ENCODE measurements at places on chromosomes 4 and X. TPM values are rescaled to one million over a fixed set of nuclear protein-coding genes. Genes with fewer than 3 reads are reported as not detected.
A peak's percentile ranks its signal among the peaks of the same experiment; 100 is the strongest.

GRCh38 chrX:110531873-110532580 lies 173.4 kb downstream of the RTL9 start:
- no peak for DNase-seq

DNA sequence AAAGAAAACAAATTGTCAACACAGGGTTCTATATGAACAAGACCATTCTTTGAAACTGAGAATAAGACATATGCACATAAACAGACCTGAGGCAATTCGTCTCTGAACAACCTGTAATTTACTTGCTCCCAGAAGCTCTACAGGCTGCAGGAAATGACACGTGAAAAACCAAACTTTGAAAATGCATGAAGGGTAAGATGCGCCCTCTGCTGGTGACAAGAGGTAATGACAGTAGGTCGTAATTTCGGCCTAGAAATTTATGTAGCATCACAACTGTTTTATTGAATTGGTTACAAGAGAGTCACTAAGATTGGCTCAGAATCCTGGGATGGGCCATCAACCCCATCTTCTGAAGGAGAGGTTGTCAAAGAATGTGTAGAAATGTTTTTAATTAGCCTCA lies 276.5 kb downstream of the PPP4R3C start:
- no peak for DNase-seq

RAB33A gene
- 0.87 TPM for total RNA-seq

MAGEA4 gene
- total RNA-seq, result not detected

DNA sequence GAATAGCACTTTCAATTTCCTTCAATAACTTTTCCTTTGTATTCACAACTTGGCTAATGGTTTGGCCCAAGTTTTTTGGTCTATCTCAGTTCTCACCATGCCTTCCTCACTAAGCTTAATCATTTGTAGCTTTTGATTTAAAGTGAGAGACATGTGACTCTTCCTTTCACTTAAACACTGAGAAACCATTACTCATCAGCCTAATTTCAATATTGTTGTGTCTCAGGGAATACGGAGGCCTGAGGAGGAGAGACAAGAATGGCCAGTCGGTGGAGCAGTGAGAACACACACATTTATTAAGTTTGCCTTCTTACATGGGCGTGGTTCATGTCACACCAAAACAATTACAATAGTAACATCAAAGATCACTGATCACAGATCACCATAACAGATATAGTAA lies 56.7 kb downstream of the TSPAN5 start:
- no peak for DNase-seq

UGT2B10 gene
- total RNA-seq, result not detected

- no peak for DNase-seq
Measured at GRCh38 chr4:138831948-138832347, 183.6 kb upstream of the NOCT start.

GRCh38 chr4:76723373-76723772 lies 174.6 kb downstream of the SOWAHB start:
- no peak for DNase-seq

DNA sequence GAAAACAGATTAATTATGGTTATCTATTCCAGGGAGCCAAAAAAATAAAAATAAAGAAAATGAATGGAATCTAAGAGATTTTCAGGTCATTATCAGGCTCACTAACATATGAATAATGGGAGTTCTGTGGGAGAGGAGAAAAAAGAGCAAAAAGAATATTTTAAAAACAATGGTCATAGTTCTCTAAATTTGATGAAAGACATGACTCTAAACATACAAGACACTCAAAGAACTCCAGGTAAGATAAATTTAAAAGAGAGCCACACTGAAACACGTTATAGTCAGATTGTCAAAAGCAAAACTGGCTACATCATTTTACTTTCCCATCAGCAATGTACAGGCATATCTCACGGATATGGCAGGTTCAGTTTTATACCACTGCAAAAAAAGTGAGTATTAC lies 520.0 kb downstream of the ANKRD50 start:
- no peak for DNase-seq

CSAG2 gene
- total RNA-seq, result not detected

DNA sequence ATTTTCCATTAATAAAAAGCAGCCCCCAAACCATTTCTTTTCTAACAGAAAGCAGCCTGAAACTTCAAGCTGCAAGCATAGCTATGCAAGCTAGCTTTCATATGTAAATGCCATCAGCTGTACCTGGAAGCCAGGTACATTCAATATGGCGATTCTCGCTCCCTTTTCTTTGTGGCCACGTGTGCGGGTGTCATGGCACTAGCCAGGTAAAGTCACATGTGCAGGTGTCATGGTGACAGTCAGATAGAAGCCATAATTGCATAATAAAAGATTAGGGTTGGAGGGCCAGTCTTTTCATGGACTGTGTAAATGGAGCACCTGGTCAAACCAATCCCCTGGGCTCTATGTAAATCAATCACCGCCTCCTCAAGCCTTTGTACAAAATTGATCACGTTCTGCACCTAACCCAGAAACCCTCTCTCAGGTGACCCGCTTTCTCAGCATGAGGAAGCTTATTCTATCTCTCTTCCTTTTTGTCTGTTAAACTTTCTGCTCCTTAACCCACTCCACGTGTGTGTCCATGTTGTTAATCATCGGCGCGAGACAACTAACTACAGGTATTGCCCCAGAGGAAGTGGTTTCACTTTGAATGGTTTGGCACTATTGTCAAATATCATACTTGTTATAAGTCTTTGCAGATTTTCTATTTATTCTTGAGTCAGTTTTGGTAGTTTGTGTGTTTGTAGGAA lies 18.0 kb upstream of the RHOXF2 start:
- no peak for DNase-seq

SYNPO2 gene
- 2.2 TPM for total RNA-seq

F8A2 gene
- total RNA-seq, result not detected

DNA sequence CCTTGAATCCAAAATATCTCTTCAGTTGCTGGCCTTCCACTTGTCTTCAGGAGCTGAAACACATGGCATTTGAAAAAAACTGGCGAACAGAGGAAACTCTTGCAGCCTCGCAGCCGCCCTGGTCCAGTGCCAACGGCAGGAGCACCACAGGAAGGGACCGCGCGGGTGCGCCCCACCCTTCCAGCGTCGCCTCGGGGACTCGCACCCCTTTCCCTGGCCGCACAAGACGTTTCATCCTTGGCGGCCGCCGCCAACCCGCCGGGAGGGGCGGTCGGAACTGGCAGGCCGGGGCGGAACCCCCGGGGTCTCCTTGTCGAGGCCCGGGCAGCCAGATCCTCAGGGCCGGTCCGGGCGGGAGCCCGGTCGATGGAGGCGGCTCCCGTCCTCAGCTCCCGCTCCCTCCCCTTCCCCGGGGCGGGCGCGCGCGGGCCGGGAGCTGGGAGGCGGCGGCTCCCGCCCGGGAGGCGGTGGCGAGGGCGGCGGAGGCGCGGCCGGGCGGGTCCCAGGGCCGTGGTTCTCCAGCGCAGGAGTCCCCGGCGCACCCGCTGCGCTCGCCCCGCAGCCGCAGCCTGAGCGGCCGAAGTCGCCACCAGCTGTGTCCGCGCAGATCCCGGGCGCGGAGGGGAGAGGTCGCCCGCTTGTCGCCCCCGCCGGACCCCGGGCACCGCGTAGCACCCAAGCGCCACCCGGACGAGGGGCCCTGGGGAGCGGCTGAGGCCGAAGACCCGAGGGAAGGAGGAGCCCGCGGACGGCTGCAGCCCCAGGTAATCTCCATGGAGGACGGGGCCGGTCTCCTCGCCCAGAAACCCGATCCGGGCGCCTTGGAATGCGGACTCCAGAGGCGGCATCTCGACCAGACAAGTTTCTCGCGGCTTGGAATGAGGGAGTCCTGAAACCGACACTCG lies 886 bp upstream of the NDST3 start:
- peak; percentile 40 for DNase-seq

GRCh38 chr4:138740816-138741745 lies 274.5 kb upstream of the NOCT start:
- no peak for DNase-seq

DNA sequence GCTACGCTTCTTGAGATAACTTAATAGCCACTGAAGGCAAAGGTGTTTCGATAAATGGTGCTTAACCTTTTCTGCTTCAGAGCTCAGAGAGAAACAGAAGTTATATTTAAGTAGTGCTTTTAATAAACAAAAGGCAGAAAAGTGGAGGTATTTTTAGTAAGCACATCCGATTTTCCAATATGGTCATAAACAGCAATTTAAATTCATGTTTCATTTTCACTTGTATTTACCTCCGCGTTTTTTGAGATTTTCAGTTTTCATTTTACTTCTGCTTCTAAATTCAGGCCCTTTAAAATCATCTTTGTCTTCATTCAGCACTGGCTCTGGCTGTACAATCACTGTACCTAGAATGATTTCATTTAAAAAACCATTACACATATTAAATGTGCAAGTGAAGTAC lies 92.4 kb downstream of the ATRX start:
- DNase-seq, result no peak

LINC00632 gene
- total RNA-seq, result 152 TPM

GLRA2 gene
- total RNA-seq, result not detected

- DNase-seq, result no peak
Measured at GRCh38 chrX:30414144-30414543, 105.0 kb upstream of the NR0B1 start.

TMEM271 gene
- not detected for total RNA-seq

DNA sequence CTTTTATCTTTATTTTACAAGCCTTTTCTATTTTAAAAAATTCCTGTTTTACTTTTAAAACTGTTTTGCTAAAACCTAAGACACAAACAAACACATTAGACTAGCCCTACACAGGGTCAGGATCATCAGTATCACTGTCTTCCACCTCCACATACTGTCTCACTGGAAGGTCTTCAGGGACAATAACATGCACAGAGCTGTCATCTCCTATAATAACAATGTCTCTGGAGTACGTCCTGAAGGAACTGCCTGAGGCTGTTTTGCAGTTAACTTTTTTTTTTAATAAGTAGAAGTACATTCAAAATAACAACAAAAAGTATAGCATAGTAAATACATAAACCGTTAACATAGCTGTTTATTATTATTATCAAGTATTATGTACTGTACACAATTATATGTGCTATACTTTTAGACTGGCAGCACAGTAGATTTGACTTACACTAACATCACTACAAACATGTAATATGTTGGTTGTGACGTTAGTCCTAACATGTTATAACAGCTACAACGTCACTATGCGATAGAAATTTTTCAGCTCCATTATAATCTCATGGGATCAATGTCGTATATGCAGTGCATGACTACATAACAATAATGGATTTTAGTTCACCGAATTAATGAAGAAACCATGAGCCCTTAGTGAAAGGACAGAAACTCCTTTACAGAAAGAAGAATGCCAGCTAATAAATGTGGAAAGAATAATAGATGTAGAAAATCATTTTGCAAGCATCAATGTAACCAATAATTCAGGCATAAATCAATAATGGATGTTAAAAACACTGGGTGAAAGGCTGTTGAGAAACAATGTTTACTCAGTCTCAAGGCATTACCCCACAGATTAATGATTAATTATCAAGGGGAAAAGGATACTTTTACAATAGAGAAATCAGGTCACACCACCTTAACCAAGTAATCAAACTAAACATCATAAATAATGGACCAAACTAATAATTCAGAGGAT lies 49.2 kb downstream of the FBXW7 start:
- no peak for DNase-seq

DNA sequence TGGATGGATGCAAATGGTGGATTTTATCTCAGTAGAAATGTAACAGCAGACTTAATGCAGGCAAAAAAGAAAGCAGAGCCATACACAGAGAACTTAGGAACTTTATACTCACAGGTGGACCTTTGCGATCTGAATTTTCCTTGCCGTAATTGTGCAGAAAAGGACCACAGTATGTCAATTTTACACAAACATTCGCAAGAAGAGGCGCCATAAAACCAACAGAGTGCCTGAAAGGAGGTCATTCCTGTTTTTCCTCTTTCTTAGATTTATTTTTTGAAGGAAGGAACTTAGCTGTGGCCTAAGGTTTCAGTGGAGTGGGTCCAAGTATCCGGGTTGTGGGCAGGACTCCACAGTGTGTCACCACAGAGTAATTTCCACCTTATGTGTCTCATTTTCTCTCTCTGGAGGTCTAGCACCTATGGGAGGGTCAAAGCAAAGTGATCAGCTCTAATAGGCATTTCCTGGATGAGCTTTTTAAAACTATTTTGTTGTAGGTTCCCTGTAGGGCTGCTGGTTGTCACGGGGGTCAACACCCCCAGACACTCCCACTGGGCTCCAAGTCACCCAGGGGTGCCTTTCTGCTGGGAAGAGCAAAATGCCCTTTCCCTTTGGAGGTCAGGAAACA lies 24.7 kb upstream of the PBDC1 start:
- DNase-seq, result no peak

TMSB15A gene
- total RNA-seq, result 113 TPM

ANOS1 gene
- total RNA-seq, result 6.9 TPM

HELT gene
- total RNA-seq, result not detected

- no peak for DNase-seq
Measured at GRCh38 chr4:168374772-168375523, 56.4 kb upstream of the DDX60 start.

USP26 gene
- not detected for total RNA-seq

DNA sequence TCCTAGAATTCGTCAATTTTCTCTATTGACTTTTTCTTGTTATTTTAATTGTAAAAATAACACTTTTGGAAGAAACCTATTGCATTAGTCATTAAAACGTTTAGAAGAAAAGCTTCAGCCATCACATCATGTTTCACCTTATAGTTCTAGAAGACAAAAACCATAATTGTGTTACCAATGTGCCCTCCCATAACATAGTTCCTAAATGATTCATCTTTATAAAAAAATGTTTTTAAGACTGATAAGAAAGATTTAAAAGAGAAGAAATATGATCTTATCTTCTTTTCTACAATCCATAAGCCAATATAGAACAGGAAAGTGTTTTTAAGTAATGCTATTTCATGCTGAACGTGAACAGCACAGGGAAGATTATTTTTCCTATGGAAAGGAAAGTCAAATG lies 316.6 kb upstream of the NDST4 start:
- no peak for DNase-seq

- no peak for DNase-seq
Measured at GRCh38 chr4:116328261-116328860, 757.0 kb downstream of the TRAM1L1 start.

BBS12 gene
- total RNA-seq, result 4.6 TPM

GRCh38 chrX:151184705-151185104 lies 8.3 kb downstream of the GPR50 start:
- DNase-seq, result no peak

BRS3 gene
- total RNA-seq, result 0.10 TPM

GK gene
- 16.3 TPM for total RNA-seq

VCX3B gene
- not detected for total RNA-seq

- DNase-seq, result no peak
Measured at GRCh38 chr4:8292478-8293107, 23.0 kb downstream of the HTRA3 start.

DNA sequence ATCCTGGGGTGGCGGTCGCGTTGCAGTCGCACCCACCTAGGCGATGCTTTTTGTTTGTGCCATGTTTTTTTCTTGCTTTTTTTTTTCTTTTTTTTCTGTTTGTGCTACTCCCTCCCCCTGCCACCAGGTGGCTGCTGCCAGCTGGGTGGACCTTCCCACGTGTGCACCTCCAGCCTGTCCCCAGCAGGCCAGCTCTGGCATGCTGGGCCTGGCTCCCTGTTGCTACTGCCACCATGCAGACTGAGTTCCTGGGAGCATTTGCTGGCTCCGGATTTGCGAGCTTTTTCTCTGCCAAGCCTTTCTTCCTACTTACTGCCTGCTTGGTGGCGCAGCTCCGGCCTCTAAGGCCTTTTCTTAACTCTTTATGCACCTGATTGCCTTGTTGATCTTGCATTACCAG lies 161.2 kb upstream of the WDFY3 start:
- DNase-seq, result no peak
